ENCODE measurements at places on chromosomes 6 and 20. TPM values are rescaled to one million over a fixed set of nuclear protein-coding genes. Genes with fewer than 3 reads are reported as not detected.

Gene HLA-F
- 30.4 TPM for total RNA-seq

Gene MARCKS
- 570 TPM for total RNA-seq

Gene MAP7
- 1.8 TPM for total RNA-seq

Gene TMEM244
- total RNA-seq: not detected

Gene PKIG
- 94.6 TPM for total RNA-seq

- no peaks in the 10 kb centered on the region for H3K36me3 ChIP-seq
- DNase-seq: no peak
- no peak overlapping the region for H3K27ac ChIP-seq
- peaks cover 60% of the 10 kb centered on the region for H3K27me3 ChIP-seq
- H3K4me3 ChIP-seq: peak overlapping the region; percentile 64
Observed at GRCh38 chr6:90297115-90297866, 648 bp upstream of the BACH2 start.

- no peak for DNase-seq
- H3K27ac ChIP-seq: no peak overlapping the region
- H3K27me3 ChIP-seq: no peaks in the 10 kb centered on the region
Observed at GRCh38 chr6:136897071-136897470, 25.0 kb upstream of the SLC35D3 start.

- H3K27me3 ChIP-seq: no peaks in the 10 kb centered on the region
- no peaks in the 10 kb centered on the region for H3K36me3 ChIP-seq
- DNase-seq: no peak
- no peaks in the 10 kb centered on the region for H3K4me1 ChIP-seq
- H3K4me3 ChIP-seq: no peak overlapping the region
Observed at GRCh38 chr6:47752801-47753200, 29.0 kb upstream of the OPN5 start.

DNA sequence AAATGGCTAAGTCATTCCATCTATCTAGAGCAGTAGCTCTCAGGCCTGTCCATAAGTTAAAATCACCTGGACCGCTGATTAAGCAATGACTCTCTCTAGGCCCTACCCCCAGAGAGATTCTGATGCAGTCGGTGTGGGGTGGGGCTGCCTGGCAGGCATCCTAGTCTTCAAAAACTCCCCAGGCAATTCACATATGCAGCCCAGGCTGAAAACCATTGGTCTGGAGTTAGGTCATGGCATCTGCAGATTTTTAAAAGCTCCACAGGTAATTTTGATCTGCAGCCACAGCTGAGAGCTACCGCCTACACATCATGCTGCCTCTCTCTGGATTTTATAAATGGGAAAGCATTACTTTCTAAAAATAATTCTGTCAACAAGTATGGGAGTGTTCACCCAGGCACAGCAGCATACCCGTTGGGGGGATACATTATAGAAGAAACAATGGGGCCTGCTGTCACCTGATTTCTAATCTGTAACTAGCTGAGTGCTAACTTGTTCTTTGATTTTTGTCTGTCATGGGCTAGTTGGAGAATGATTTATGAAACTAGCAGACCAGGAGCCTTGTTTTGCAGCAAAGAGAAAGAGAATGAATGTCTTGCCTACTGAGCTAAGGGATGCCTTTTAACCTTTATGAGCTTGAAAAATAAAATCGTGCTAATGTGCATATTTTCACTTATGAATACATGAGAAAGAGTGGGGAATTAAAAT lies 44.1 kb upstream of the ATXN1 start:
- H3K4me3 ChIP-seq: no peak overlapping the region
- no peak for DNase-seq
- no peaks in the 10 kb centered on the region for H3K27me3 ChIP-seq
- H3K36me3 ChIP-seq: no peaks in the 10 kb centered on the region
- H3K4me1 ChIP-seq: peaks cover 10% of the 10 kb centered on the region

GRCh38 chr6:45072673-45073072 lies 255.5 kb upstream of the RUNX2 start:
- H3K4me3 ChIP-seq: no peak overlapping the region
- peaks cover 13% of the 10 kb centered on the region for H3K4me1 ChIP-seq
- H3K36me3 ChIP-seq: no peaks in the 10 kb centered on the region
- H3K27me3 ChIP-seq: no peaks in the 10 kb centered on the region
- no peak for DNase-seq
- no peak overlapping the region for H3K27ac ChIP-seq

- H3K4me3 ChIP-seq: no peak overlapping the region
- peak; percentile 99 for DNase-seq
- H3K4me1 ChIP-seq: no peaks in the 10 kb centered on the region
- H3K27ac ChIP-seq: no peak overlapping the region
- H3K27me3 ChIP-seq: peaks cover 22% of the 10 kb centered on the region
Observed at GRCh38 chr20:62668441-62669027, 26.2 kb downstream of the SLCO4A1 start.

DNA sequence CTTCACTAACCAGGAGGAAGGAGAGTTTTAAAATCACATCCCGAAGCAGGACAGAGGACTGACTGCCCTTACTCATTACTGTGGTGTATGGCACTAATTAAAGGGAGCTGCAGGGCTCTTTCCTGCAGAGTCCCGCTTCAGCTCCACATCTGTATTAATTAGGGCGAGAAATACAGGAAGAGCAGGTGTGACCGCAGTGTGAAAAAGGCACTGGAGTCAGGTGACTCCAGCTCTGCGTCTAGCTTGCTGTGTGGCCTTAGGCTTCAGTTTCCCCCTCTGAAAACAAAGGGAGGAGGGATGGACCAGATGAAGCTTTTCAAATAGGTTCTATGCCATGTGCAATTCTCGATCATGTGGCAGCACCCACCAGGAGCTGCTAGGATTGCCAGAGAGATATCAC lies 34.0 kb downstream of the KIAA1755 start:
- H3K36me3 ChIP-seq: peaks cover 6% of the 10 kb centered on the region
- H3K27me3 ChIP-seq: no peaks in the 10 kb centered on the region
- H3K27ac ChIP-seq: no peak overlapping the region
- peak; percentile 25 for DNase-seq
- H3K4me1 ChIP-seq: peaks cover 6% of the 10 kb centered on the region

DNA sequence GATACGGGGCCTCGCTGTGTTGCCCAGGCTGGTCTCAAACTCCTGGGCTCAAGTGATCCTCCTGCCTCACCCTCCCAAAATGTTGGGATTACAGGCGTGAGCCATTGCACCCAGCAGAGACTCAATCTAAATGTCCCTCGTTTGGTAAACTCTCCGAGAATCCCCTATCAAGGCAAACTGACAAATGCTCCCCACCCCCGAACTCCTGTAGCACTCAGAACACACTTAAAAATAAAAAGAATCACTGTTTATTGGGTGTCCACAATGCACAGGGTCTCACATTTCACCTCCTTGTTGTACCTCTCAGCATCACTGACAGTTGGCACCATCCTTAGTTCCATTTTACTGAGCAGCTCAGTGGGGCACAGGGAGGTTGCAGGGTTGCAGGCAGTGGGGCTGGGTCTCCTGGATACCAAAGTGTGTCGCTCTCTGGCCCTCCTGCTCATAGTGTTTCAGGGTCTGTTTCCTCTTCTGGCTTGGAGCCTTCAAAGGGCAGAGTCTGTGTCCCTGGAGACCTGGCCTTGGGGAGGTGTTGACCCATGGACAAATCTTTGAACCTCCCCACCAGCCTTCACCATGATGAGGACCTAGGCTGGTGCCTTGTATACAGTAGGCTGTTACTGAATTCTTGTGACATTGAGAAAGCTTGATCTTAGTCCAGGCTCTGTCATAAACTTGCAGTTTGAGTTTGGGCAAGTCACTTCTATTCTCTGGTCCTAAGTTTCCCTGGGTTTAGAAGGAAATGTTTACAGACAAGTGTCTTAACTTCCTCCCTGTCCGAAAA lies 8.5 kb upstream of the SRC start:
- no peaks in the 10 kb centered on the region for H3K27me3 ChIP-seq
- H3K4me1 ChIP-seq: peaks cover 11% of the 10 kb centered on the region
- H3K36me3 ChIP-seq: no peaks in the 10 kb centered on the region
- H3K27ac ChIP-seq: no peak overlapping the region
- DNase-seq: peak; percentile 32

DNA sequence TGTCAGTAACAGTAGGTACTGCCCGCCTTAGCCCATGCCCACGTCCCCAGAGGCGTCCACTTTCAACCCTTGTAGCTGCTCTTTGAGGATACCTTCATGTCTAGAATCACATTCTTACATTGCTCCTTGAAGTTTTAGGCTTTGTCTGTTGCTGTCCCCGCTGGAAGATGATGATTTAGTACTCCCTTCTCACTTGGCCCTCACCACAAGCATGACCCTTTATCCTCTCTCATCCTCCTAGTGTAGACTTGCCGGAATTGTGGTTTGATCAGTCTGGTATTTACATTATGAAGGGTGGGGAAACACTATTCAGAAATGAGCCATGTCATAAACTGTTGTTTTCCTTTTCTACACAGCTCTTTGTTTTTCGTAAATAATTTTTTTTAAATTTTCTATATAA lies 87.4 kb downstream of the ARID1B start:
- no peaks in the 10 kb centered on the region for H3K27me3 ChIP-seq
- H3K27ac ChIP-seq: no peak overlapping the region
- H3K4me1 ChIP-seq: peaks cover 13% of the 10 kb centered on the region
- no peak for DNase-seq

DNA sequence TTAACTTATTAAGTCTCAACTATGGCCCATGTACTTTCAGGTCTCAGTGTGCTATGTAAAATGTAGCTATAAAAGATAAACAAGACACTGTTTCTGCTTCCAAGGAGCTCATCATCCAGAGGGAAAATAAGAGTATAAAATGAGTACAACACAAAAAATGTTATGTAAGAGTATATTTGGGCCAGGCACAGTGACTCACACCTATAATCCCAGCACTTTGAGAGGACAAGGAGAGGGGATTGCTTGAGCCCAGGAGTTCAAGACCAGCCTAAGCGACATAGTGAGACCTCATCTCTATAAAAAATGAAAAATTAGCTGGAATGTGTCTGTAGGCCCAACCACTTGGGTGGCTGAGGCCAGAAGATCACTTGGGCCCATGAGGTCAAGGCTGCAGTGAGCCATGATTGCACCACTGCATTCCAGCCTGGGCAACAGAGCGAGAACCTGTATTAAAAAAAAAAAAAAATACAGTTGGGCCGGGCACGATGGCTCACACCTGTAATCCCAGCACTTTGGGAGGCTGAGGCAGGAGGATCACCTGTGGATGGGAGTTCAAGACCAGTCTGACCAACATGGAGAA lies 124.0 kb downstream of the EDN1 start:
- H3K36me3 ChIP-seq: no peaks in the 10 kb centered on the region
- no peak for DNase-seq
- no peaks in the 10 kb centered on the region for H3K27me3 ChIP-seq
- no peak overlapping the region for H3K4me3 ChIP-seq
